BE2C (cell line): ENCODE measurements at places on chromosomes 5 and 9.

DNA sequence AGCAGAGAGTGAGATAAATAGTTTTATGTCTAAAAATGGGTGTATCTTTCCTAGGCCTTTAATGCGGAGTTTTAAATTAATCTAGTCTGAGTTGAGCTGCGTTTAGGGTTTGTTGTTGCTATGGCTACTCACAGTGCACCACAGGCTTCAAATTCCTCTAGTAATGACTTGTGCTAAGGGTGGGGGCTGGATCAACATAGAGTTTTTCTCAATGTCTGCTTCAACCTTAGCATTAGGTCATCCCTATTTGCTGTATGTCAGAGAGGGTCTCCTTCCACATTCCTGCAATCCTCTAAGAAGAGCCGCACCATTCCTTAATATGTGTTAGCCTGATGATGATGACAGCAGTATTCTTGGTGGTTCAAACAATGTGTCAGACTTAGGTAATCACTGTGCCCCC lies 465.6 kb upstream of the KIF2A start:
- DNase-seq: no peak

DNA sequence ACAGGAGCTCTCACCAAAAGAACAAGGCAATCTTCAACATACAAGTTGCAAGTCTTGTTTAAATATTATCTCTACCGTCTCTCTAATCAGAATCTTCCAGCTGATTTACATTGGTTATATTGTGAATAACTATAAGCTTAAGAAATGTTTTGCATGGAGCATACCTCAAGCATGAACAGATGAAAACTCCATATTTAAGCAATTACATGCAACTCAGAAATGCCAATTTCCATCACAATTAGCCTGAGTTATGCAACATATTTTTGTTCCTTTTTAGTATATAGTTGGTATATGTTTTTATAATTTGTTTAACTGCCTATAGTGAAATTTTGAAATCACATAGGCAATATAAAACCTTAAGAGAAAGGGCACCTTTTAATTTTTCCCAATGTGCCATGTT lies 142.5 kb downstream of the DENND1A start:
- DNase-seq: no peak

DNA sequence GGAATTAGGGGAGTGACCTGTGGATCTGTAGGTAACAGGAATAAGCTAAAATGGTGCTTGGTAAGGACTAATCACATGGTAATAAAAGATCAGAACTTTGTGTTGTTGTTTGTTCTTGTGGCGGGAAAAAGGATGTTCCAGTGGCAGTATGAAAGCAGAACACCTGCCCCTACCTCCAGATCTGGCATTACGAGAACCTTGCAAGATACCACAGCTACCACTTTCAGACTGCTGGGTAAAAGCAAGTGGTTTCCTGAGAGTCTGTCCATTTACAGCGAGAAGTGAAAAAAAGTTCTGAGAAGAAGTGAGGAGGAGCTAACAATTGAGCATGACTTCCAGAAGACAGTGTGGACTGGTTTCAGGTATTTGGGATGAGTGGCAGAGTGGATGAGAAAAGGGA lies 252.5 kb downstream of the TLE4 start:
- DNase-seq: no peak

DNA sequence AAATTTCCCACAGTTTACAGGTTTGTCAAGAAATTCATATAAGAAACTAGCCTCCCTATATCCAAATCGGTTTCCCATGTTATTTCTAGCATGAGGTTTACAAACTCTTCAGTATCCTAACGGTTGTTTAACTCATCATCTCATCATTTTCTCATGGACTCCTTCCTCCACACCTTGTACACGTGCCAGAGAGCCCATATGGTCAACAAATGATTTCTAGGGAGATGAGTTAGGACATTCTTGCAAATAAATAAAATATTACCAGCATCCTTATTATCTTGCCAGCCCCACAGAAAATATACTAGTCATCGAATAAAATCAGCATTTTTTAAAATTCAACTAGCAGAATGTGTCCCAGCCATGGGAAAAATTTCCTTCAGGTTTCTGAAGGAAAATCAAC lies 285.2 kb downstream of the EBF1 start:
- DNase-seq: no peak

DNA sequence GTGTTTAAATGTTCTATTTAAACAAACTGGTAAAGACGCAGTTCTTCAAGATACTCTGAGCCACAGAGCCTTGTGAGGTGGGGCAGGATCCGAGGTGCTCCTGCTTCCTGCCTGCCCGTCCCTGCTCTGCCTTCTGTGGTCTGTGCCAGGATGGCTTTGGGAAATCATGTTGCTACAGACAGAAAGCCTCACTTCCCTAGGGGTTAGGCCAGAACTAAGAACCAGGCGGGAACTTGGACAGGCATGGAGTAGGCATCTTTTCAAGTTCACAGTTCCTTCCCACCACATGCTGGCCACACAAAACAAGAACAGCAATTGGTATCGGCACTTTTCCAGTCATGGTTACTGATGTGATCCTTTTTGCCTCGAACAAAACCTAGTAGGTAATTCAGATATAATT lies 67.7 kb upstream of the SPOCK1 start:
- peak; percentile 55 for DNase-seq

DNA sequence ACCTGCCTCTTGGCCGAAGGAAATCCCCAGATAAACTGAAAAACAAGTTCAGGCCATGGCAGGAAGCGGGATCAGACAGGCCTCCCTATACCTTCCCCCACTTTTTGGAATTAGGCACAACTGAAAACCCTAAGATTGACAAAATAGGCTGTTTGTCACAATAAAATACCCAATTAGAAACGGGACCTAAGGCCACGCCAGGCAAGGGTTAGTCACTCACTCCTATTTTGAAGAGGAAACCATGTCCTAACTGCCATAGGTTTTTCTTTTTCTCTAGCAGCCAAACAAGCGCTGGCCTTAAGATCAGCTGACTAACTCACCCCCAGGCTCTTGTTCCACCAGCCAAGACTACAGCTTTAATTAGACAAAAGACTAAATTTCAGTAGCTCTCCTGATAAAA lies 11.9 kb downstream of the FBP2 start:
- DNase-seq: no peak

- no peak for DNase-seq
Observed at GRCh38 chr5:83404182-83404716, 67.3 kb upstream of the VCAN start.

GRCh38 chr5:25009063-25009462 lies 364.3 kb upstream of the CDH10 start:
- no peak for DNase-seq

GRCh38 chr5:170131235-170131634 lies 25.5 kb downstream of the FOXI1 start:
- no peak for DNase-seq

DNA sequence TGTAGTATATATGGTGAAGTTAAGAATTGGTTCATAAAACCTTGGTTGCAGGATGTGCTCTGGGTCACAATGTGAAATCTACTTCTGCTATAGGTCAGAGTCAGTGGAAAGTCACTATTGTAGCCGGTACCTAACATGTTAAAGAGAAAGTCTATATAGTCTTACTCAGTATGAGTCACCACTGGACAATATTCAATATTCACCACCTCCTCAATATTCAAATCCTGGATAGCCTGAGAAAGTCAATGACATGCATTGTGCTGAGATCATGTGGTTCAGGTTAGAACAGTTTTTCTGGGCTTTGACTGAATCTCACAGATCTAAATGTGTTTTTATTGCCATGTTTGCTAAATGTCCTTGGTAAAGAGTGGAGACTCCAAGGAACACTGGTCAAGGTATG lies 108.8 kb downstream of the HMHB1 start:
- DNase-seq: no peak
